ENCODE measurements at places on chromosomes 4 and X.

DNA sequence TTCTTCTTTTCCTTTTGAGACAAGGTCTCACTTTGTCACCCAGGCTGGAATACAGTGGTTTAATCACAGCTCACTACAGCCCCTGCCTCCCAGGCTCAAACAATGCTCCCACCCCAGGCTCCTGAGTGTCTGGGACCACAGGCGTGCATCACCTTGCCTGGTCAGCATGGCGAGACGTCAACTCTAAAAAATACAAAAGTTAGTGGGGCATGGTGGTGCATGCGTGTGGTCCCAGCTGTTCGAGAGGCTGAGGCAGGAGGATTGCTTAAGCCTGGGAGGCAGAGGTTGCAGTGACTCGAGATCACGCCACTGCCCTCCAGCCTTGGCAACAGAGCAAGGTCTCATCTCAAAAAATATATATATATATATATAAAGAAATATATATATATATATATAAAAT is 242.4 kb downstream of the SHOX start:
- ATAC-seq: no peak

- ATAC-seq: no peak
Observed at GRCh38 chr4:29066861-29067260, 1653.3 kb upstream of the PCDH7 start.

- peak; percentile 70 for ATAC-seq
Observed at GRCh38 chr4:185535612-185536410, 504 bp upstream of the PDLIM3 start.

DNA sequence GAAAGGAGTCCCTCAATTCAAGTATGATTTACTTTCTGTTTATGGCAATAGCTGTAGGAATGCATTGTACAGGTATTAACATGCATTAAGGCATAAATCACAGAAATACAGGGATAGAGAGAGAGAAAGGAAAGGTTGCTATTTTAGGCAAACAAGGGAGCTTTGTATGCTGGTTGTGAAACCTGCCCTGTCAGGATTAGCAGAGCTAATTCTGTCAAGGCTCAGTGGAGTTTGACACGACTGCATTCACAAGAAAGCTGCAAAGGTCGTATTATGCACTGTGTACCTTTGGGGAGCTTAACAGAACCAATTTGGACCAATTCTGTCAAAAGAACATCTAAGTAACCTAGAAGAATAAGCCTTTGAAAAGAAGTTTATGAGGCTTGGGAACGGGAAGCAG is 239.3 kb downstream of the GRIA2 start:
- no peak for ATAC-seq

- no peak for ATAC-seq
Observed at GRCh38 chr4:27218013-27218412, 357.4 kb downstream of the STIM2 start.

- ATAC-seq: no peak
Observed at GRCh38 chrX:110097920-110098319, 95.0 kb downstream of the TMEM164 start.

DNA sequence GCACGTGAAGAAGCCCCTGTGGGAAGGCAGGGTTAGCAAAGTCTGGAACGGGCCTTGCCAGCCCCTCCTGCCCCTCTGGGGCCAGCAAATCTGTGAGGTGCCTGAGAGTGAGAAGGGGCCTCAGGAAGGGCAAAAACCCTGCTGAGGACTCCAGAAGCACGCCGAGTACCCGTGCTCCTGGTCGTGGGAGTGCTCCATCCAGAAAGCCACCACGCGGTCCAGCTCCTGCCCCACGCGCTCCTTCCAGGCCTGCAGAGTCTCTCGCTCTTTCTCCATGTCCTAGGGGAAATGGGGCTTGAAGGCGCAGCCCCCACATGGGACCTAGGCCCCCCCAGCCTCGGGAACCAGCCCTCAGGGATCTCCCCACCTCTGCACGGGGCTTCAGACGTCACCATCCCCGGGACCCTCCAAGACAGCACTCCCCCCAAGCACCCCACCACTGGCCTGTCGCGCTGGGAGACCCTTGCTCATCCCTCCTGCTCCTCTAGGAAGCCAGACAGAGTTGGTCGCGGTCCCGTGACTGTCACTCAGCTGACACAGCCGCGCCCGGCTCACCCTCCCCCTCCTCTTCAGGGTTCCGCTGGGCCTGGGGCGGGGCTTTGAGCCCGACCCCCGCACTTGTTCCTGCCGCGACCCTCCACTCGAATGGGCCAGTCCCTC is at the start of gene RENBP:
RENBP (minus strand) TSS at position 504 of the 660 bp plus-strand sequence; CDS start at position 471, 33 bp downstream.
- no peak for ATAC-seq
